Stimulated activated CD8-positive, alpha-beta memory T cell treated with anti-CD3 and anti-CD28 coated beads, Interleukin-2, amount 100 ng/mL, for 1 hour (primary cell): ENCODE measurements at places on chromosomes 3 and 15.

DNA sequence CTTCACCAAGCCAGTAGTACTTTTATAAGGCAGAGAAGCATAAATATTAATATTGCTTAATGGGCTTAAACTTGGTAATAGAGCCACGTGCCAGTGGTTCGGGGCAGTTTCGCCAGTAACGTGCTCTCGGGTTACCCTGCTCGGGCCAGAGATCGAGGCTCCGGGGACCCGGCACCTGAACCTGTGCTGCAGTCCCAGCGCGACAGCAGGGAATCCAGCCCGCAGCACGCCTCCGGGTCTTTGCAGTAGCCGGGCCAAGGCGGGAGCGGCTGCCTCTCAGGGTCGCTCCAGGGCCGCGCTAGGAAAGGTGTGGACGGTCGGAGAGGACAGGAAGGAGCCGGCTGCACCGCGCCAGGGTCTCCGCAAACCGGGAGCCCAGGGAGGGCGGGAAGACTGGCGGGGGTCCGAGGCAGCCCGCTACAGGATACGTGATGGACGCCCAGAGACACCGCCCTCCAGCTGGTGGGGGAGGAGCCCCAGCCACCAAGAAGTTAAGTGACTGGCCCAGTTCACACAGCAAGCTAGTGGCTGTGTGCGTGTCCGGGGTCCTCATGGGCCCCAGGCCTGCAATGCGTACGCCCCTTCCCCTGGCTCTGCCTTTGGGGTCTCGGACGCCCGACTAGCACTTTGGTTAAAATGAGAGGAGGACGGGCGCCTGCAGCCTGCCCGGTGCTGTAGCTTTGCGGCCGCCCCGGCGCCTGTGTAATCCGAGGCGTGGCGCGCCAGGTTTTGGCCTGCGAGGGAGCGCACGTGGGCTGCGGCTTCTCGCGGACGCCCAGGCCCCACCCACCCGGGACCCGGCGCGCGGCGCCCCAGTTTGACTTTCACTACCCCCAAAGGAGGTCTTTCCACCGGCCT lies 1.2 kb upstream of the PDE8A start:
- DNase-seq = peak; percentile 79

DNA sequence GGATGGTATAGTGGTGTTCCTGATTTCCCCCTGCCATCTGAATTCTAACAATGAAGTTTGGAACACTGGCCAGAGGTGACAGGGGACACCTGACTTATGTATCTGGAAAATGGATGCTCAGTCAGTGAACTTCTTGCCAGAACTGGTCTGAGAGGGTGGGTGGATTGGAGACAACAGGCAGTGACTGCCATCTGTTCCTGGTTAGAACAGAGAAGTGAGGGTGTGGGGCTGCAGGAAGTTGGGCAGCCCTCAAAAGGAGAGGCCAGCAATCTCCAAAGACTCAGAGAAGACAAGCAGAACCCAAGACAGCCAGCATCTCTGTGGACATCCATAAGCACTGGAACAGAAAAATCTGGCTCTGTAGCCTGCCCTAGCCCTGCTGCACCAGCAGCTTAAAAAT lies 50.5 kb downstream of the ANP32A start:
- no peak for DNase-seq

DNA sequence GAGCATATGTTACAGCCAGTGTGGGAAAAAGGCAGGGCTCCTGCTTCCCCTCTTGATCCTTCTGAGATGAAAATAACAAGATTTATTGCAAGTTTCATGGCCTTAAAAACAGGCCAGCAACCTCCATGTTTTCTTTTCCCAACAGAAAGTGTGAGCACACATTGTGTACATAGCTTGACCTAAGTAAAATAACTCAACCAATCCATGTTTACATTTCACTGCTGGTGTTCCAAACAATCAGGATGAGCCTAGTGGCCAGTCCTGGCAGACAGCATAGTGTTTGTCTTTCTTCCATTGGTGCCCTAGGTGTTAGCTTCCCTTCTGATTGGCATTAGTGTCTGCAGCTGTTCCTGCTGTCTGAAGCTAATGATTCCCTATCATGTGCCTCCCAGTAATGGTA lies 847.7 kb downstream of the EPHA3 start:
- no peak for DNase-seq

DNA sequence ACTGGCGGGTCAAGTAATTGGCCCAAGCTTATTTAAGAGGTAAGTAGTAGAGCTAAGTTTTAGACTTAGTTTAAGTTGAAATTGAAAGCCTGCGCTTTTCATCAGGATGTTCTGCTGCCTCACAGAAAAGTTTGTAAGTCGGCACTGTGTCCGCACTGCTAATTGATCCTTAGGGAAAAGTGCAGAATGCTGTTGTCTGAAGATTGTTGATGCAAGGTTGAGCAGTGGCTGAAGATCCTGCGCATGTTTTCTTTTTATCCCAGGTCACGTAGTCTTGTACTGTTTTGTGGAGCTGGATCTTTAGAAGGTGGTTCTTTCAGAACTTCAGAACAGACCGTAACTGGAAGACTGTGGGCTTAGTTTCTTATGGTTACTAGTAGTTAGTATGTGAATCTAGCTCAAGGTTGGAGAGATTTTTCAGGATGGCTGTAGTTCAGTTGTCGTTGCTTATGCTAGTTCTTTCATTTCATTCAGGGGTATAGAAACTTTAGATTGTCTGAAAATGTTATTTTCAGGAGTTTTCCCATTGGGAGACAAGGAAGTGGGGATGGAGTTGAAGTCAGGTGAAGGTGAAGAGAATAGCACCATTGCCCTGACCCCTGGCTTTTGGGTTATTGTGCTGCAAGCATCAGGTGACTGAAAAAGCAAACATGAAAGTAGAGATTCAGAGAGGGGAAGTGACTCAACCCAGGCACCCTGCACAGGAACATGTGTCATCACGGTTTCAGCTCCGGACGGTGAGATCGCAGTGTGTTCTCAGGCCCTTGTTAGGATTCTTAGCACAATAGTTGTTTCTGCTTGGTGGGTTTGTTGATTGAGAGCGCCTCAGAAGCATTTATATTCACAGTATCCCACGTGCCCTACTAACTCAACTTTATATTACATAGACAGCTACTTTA lies 32.8 kb downstream of the AKAP13 start:
- DNase-seq = peak; percentile 43
